ENCODE measurements at places on chromosomes 3 and 15.

DNA sequence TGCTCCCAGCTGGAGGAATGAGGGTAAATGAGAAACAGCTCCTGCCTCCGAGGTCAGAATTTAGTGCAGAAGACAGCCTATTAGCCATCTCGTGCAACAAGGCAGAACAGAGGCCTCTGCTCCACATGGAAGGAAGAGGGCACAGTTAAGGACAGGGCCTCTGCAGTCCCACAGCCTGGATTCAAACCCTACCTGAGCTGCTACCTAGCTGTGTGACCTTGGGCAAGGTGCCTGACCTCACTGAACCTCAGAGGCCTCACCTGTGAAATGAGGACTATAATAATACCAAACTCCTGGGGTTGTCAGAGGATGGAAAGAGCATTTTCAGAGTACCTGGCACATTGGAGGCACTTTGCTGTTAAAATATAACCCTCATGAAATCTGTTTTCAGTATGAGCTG, 285.7 kb upstream of the CTNNB1 start:
- no peak for DNase-seq

DNA sequence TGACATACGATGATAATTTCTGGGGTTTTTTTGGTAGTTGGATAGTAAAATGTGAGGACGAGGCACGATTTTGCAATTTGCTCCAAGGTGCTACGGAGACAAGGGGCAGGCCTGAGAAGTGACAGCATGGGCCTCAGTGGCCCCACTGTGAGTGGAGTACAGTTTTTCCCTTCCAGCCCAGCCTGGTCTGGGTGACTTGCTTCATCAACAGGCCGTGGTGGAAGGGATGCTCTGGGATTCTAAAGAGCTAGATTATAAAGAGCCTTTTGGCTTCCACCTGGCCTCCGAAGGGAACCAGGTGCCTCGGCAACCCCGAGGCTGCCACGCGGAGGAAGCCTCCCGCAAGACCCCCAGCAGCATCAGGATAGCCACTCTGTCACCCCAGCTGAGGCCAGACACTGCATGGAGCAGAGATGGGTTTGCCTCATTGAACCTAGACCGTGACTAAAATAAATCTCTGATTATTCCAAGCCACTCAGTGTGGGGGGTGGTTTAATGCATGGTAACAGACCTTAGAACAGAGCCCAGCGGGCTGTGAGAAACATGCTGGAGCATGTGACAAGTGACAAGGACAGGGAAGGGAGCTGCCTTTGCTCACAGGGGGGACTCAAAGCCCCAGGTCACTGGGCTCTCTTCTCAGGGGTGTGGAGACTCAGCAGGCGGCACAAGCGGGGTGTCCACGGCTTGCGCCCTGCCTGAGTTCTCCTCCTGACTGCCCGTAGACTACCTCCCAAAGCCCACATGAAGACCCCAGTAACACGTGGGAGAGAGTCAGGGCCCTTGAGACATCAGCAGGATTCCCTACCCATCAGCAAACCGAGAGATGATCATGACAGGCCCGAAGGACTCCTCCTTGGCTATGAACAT, 22.6 kb upstream of the SLC41A3 start:
- DNase-seq: no peak

GRCh38 chr15:67512933-67513714, 7.8 kb upstream of the C15orf61 start:
- no peak for DNase-seq

DNA sequence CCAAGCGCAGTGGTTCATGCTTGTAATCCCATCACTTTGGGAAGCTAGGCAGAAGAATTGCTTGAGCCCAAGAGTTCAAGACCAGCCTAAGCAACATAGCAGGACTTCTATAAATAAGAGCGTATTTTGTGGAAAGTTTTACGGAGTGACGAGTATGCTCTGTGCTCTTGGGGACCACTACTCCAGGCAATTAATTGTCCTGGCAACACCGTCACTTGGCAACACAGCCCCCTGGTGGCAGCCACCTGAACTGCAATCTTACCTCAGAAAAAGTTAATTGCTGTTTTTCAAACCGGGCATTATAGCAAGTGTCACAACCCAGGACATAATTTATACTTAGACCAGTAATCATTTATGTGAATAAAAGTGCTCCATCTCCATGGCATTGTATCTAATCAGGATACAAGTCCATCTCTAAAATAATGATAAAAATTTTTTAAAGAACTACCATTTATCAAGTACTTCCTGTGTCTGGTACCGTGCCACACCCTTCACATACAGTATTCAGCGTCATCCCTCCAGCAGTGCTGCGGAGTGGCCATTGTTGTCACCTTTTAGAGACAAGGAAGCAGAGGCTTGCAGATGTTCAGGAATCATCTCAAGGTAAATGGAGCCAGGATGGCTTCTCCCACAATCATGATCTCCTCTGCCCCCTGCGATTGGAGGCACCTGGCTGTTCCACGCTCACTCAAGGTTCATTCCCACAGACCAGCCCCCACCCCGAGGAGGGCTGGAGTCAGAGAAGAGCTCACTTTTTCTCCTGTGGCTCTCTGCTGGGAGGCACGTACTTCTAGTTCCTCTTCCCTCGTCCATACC, 34.5 kb downstream of the PLA2G4D start:
- peak; percentile 61 for DNase-seq

- DNase-seq: no peak
These were observed 30.9 kb upstream of the PCSK6 start for GRCh38 chr15:101520395-101520794.

DNA sequence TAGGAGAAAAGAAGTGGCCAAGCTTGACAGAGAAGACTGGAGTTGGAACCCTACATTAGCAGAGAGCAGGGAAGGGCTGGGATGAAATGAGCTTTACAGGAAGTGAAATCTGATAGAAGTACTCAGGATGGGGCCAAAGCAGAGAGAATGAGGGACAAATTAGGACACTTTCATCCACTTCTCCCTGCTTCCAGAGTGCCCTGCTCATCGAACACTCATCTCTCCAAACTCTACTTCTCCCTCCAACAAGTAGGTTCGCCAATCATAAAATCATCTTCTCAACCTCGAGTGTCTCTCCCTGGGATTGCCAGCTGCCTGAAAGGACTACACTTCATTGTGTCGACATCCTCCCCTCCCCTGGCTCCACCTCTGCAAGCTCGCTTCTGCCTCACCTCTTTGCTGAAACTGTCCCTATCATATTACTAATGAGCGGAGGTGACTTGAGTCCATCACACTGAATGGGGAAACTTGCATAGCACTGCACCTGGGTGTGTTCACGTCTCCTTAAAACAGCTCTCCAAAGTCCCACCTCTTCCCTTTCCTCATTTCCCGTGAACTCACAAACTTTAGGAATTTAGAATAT, 365.8 kb downstream of the FOXP1 start:
- DNase-seq: no peak

GRCh38 chr3:104460477-104461406, 906.0 kb upstream of the ALCAM start:
- DNase-seq: no peak

DNA sequence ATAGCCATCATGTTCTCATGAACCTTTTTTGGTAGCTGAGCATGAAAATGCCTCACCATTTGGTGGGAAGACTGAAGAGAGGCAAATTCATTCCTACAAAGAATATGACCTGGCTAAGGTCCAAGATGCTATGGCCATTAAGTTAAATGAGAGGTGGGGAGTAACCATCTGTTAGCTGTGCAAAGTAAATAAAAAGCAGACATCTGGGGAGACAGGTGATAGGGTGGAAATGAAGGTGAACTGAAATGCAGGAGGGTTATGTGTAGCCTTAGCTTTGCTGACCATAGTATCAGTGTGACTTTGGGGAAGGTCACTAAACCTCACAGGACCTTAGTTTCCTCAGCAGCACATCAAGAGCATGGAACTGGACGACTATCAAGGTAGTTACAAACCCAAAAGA, 111.0 kb upstream of the STRIT1 start:
- no peak for DNase-seq

DNA sequence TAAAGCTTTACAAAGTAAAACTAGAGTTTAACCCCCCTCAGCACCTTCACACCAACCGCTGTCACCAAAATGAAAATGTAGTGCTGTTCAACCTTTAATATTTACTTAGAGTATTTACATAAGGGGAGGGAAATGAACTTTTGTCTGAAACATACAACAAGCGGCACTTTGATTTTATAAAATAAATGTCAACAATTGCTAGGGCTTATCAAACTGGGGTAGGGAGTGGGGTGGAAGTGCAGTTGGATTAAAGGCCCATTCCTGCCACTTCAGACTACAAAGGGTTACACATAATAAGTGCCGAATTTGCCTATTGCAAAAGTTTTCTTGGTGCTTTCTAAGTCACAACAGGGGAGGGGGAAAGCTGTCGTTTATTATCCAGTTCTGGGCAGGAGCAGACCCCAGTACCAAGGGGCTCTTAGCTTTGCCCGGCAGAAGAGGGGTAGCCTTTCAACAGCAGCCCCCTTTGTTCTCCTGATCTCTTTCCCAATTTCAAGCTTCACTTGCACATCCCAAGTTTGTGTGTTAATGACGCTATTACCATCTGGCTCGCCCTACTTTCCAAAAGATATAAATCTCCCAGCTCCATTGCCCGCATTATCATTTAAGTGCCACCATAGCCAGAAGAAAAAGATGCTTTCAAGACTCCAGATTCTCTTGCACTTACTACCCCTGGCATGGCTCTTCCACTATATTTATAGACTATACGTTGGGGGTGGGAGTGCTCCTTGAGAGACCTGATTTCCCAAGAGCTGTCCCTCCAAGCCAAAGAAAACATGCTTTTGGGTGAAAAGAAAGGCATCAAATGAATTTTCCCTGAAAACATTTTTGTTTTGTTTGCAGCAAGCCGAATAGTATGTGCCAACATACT, 17.0 kb downstream of the SOX2 start:
- DNase-seq: no peak

DNA sequence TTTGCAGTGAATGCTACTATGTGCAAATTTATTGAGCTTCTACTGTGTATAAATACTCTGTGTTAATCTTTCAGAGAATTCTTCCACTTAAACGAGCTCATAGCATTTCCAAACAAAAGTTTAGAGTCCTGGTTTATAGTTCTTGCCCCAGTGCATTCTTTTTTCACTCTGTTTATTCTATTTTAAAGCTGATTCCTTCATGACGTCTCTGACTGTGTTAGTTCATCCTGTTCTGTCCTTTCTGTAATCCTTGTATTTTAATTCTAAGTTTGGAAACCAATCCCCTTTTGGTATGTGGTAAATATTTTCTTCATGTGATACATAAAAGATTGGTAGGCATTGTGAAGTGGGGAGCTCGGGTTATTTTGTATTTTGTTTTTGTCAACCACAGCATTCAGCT, 18.7 kb downstream of the P2RY14 start:
- DNase-seq: no peak

Measured in stimulated activated CD4-positive, alpha-beta T cell treated with anti-CD3 and anti-CD28 coated beads, Interleukin-1b, Interleukin-23, amount 100 ng/mL, for 1 hour (primary cell).